ENCODE measurements at places on chromosomes 1 and 21.
A peak's percentile ranks its signal among the peaks of the same experiment; 100 is the strongest.

GRCh38 chr1:56024155-56024554 is 555.2 kb downstream of the PLPP3 start:
- DNase-seq: no peak

DNA sequence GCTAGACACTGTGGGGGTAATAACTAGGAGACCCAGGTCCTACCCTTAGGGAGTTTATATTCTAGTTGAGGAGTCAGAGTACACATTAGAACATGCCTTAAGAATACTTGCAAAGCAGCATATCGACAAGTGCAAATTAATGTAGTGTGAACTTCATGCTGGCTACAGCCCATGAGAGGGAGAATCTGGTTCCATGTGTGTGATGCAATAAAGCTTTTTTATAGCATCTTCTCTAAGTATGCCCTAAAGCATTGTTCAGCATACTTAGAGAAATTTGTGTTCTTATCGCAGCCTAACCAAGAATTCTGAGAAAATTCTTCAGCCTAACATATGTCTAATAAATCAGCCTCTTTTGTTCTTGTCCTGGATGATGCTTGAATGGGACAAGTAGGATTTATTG is 95.5 kb downstream of the SDCCAG8 start:
- no peak for DNase-seq

DNA sequence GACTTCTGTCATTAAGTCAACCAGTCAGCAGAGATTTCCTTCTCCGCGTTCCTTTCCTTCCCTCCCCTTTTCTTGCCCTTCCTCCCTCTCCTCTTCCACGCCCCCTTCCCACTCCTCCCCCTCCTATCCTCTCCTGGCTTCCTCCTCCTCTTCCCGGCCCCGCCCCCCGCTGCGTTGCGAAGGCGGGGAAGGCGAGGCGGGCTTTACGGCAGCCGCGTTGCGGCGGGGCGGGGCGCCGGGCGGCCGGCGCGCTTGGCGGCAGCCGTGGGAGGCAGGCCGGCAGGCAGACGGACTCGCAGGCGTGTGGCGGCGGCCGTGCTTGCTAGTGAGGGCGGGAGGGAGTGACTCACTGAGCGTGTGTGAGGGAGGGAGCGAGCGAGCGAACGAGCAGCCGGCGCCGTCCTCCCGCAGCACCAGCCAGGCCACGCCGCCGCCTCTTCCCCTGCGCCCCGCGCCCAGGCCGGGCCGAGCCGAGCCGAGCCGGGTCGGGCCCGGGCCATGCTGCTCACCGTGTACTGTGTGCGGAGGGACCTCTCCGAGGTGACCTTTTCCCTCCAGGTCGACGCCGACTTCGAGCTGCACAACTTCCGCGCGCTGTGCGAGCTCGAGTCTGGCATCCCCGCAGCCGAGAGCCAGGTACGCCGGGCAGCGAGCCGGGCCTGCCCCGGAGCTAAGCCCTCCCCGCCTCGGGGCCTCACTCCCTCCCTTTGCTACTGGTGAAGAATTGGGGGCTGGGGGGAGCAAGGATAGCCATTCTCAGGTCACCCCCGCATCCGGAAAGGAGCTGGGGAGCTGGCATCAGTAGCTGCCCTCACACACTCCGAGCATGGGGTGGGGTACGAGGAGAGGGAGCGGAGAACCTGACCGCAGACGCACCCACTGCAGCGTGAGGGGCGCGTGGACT is at the start of gene DDI2:
DDI2 (plus strand) TSS at position 286 of the 904 bp plus-strand sequence; CDS start at position 499, 213 bp downstream.
- DNase-seq: peak; percentile 94

GRCh38 chr1:3109355-3109754 is 40.4 kb downstream of the PRDM16 start:
- DNase-seq: no peak

GRCh38 chr1:246638941-246639655 is 72.8 kb downstream of the CNST start:
- no peak for DNase-seq

DNA sequence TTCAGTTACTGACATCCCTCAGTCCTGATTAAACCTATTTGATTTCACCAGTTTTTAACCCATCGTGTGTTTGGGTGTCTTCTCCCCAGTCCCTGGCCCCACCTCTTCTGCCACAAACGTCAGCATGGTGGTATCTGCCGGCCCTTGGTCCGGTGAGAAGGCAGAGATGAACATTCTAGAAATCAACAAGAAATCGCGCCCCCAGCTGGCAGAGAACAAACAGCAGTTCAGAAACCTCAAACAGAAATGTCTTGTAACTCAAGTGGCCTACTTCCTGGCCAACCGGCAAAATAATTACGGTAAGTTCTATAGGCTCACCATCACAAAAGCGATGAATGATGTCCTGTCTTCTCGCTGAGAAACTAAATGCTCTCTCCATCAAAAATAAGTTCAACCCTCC is 28.7 kb downstream of the NBPF3 start:
- peak; percentile 14 for DNase-seq

DNA sequence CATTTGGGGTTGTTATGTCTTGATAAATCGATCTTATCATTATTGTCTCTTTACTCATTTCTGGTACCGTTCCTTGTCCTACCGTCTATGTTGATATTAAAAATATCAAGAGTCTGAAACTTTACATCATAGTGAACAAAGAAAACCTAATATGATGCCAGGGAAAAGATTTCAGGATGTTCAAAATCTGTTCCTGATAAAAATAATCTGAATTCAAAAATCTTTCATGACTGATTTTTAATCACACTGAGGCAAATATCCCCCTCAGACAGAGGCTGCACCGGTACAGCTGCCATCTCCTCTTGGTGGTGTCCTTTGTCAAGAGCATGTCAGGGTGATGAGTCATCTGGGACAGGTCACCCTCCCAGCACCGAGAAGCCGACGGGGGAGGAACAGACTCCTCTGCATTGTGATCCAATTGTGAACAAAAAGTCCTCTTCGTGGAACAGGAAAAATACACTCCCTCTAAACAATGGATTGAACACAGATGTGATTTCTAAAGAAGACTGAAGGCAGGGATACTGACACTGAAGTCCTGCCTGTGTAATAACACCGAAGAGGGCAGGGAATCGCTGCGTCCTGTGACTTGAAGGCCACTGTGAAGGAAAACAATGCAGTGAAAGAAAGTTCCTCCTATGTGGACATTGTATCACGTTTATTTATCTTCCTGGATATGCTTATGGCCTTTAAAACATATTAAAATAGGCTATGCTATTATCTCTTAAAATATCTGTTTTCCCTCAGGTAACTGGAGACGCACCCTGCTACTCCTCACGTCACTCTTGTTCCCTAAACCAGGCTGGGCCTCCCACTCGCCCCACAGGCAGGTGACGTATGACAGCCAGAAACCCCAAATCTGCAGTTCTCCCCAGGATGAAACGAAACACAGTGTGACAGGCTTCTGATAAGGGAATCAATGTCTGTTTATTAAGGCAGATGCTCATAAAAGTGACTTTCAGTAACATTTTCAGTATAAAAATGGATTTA is 4.3 kb upstream of the SPATC1L start:
- no peak for DNase-seq

DNA sequence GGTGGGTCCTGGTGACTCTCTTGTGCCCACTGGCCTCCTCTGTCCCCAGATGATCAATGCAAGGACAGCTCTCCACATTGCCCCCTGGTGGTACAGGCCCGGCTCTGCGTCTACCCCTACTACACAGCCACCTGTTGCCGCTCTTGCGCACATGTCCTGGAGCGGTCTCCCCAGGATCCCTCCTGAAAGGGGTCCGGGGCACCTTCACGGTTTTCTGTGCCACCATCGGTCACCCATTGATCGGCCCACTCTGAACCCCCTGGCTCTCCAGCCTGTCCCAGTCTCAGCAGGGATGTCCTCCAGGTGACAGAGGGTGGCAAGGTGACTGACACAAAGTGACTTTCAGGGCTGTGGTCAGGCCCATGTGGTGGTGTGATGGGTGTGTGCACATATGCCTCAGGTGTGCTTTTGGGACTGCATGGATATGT is 10.8 kb downstream of the ADAMTSL4 start:
- DNase-seq: peak; percentile 75

GRCh38 chr1:98556521-98557158 is 104.9 kb upstream of the SNX7 start:
- no peak for DNase-seq

GRCh38 chr1:241702442-241703373 is 50.6 kb downstream of the WDR64 start:
- DNase-seq: no peak

- no peak for DNase-seq
These were observed 16.1 kb downstream of the DIPK1A start for GRCh38 chr1:92944901-92945747.

DNA sequence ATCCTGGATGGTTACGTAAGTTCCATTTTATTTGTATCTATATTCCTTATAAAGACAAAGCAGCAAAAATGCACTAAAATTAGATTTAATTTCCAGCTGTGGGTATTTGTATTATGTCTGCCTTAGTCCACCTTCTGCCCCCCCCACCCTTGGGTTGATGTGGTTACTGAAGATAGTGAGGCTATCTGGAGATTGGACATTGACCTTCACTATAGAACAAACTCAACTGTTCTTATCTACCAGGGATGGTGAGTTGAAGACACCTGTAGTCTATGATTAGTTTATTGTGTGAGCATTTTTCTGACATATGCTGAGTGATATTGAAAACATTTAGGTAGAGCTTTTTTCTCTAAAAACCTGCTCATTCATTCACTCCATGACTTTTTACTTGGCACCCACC is 122.2 kb downstream of the NFIA start:
- DNase-seq: no peak

- DNase-seq: peak; percentile 13
These were observed 33.1 kb upstream of the NFASC start for GRCh38 chr1:204837440-204838084.

- DNase-seq: no peak
These were observed 100.5 kb downstream of the PKN2 start for GRCh38 chr1:88784551-88784950.

- DNase-seq: no peak
These were observed 50.5 kb downstream of the CD2 start for GRCh38 chr1:116804736-116805135.

Data from activated naive CD4-positive, alpha-beta T cell treated with Interleukin-2 at 50 U/mL for 16 hours (primary cell).